Progenitor cell of endocrine pancreas (in vitro differentiated cells): ENCODE measurements at places on chromosomes 3 and 15. TPM values are rescaled to one million over a fixed set of nuclear protein-coding genes. Genes with fewer than 3 reads are reported as not detected.

- no peaks in the 10 kb centered on the region for H3K36me3 ChIP-seq
- no peak for DNase-seq
- H3K27ac ChIP-seq = peak overlapping the region; percentile 49
- H3K4me3 ChIP-seq = no peak overlapping the region
- peaks cover 42% of the 10 kb centered on the region for H3K4me1 ChIP-seq
- H3K27me3 ChIP-seq = peaks cover 3% of the 10 kb centered on the region
Measured at GRCh38 chr3:195031574-195032003, 239.4 kb downstream of the XXYLT1 start.

The XYLB gene
- total RNA-seq = 4.0 and 7.0 TPM in 2 replicates

DNA sequence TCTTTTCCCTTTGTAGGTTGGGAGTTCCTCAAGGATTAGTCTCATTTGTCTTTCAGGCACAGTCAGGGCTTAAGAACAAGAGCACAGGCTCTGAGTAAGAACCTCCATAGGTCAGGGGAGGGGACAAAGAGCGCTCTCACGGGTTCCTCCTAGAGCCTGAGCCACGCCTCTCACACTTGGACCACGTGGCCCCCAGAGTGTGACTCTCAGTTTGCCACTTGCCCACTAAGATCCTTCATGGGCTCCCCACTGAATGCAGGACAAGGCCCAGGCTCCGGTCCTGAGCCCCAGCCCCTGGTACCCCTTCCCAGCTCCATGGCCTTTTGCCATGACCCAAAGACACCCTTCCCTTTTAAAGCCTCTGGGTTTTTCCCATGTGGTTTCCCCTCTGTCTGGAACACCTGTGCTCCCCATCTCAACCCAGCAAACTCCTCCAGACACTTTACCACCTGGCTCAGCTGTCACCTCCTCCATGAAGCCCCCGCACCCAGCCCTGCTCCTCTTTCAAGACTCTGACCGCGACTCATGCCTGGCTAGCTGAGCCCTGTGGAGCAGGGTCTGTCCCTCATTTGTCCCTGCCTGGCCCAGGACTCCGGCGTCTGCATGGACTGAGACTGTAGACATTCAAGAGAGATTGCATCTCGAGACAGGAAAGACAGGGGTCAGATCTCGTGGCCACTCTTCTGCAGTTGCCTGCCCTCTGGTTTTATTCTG, 32.7 kb downstream of the IQSEC1 start:
- no peak overlapping the region for H3K4me3 ChIP-seq
- peaks cover 18% of the 10 kb centered on the region for H3K27me3 ChIP-seq
- H3K36me3 ChIP-seq = no peaks in the 10 kb centered on the region
- H3K4me1 ChIP-seq = peaks cover 9% of the 10 kb centered on the region
- no peak for DNase-seq
- no peak overlapping the region for H3K27ac ChIP-seq

GRCh38 chr3:197508461-197508860, 47.3 kb downstream of the BDH1 start:
- peaks cover 3% of the 10 kb centered on the region for H3K27me3 ChIP-seq
- H3K4me1 ChIP-seq = peaks cover 5% of the 10 kb centered on the region
- H3K27ac ChIP-seq = no peak overlapping the region
- DNase-seq = no peak

GRCh38 chr3:80405618-80406017, 637.8 kb upstream of the ROBO1 start:
- H3K4me1 ChIP-seq = no peaks in the 10 kb centered on the region
- H3K4me3 ChIP-seq = no peak overlapping the region
- H3K36me3 ChIP-seq = no peaks in the 10 kb centered on the region
- DNase-seq = no peak
- no peaks in the 10 kb centered on the region for H3K27me3 ChIP-seq
- no peak overlapping the region for H3K27ac ChIP-seq

The RBP2 gene
- total RNA-seq = not detected in 2 replicates

- H3K27me3 ChIP-seq = peaks cover 6% of the 10 kb centered on the region
- peak overlapping the region; percentile 47 for H3K27ac ChIP-seq
- peaks cover 23% of the 10 kb centered on the region for H3K4me1 ChIP-seq
- no peak overlapping the region for H3K4me3 ChIP-seq
Measured at GRCh38 chr3:194278186-194278845, 72.8 kb downstream of the CPN2 start.

The PLSCR5 gene
- total RNA-seq = 0.31 TPM in 1 of 2 replicates, not detected in the other

- no peaks in the 10 kb centered on the region for H3K36me3 ChIP-seq
- no peak overlapping the region for H3K4me3 ChIP-seq
- H3K4me1 ChIP-seq = no peaks in the 10 kb centered on the region
- no peaks in the 10 kb centered on the region for H3K27me3 ChIP-seq
- no peak overlapping the region for H3K27ac ChIP-seq
Measured at GRCh38 chr3:87268646-87269211, 7.7 kb downstream of the POU1F1 start.

DNA sequence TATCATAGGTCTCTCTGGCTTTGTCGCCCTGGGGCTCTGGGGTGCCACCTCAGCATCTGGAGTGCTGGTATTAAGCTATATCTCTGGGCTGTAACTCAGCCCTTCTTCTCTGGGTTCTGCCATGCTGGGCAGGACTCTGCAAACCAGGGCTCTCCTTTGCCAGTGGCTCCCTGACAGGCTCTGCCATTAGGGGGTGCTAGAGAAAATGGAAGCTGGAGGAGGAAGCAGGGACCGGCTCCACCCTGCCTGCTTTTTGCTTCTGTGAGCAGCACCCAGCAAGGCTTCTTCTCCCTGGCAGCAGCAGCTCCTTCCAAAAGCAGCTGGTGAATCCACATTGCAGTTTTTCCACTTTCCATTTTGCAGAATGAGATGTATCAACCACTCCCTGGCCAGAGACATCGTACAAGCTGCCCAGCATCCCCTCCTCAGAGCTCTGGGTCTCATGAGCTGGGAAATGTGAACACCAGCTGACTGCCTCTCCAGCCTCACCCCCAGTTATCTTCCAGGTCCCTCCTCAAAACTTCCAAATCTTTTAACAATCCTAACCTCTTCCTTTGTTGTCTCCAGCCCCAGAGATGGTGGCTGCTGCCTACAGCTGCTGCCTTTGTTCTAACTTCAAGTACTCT, 165.0 kb downstream of the ABHD5 start:
- peaks cover 67% of the 10 kb centered on the region for H3K27me3 ChIP-seq
- no peak overlapping the region for H3K27ac ChIP-seq
- peaks cover 6% of the 10 kb centered on the region for H3K4me1 ChIP-seq
- no peak overlapping the region for H3K4me3 ChIP-seq
- H3K36me3 ChIP-seq = no peaks in the 10 kb centered on the region
- peak; percentile 35 for DNase-seq

GRCh38 chr3:114408736-114409670, 115.2 kb downstream of the TIGIT start:
- H3K36me3 ChIP-seq = no peaks in the 10 kb centered on the region
- peak overlapping the region; percentile 95 for H3K27ac ChIP-seq
- peaks cover 49% of the 10 kb centered on the region for H3K4me1 ChIP-seq
- DNase-seq = no peak
- peak overlapping the region; percentile 61 for H3K4me3 ChIP-seq
- no peaks in the 10 kb centered on the region for H3K27me3 ChIP-seq

DNA sequence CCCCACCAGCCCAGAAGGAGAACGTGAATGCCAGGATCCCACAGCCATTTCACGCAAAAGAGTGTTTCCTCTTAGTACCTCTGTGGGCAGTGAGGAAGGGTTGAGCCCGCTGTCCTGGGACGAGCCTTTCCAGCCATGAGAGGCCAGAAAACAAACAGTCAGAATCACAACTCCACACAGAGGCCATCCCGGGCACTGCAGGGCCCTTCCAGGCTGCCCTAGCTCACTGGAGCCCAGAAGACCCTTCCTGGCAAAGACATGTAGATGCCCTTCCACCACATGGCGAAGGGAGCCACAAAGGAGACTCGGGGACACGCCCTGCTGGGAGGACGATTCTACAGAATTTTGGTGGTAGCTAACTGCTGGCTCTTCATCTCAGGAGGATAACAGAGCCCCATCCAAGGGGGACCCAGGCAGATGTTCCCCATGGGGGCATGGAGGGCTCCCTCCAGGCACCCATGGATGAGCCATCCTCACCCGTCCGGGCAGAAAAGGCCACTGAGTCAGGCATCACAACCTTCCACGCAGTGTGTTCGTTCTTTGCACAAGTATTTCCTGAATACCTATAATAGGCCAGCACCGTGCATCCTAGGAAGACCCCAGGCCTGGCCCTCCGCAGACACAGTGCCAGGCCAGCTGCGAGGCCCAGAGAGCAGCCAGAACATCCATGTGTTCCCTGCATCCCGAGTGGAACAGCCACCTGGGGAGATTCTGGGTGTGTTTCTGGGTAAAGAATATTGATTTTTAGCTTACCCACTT, 47.2 kb downstream of the SLC12A8 start:
- H3K4me3 ChIP-seq = no peak overlapping the region
- H3K27ac ChIP-seq = no peak overlapping the region
- H3K4me1 ChIP-seq = peaks cover 6% of the 10 kb centered on the region
- no peaks in the 10 kb centered on the region for H3K36me3 ChIP-seq
- no peaks in the 10 kb centered on the region for H3K27me3 ChIP-seq

The OIP5 gene
- 9.5 and 9.7 TPM in 2 replicates for total RNA-seq

- H3K36me3 ChIP-seq = no peaks in the 10 kb centered on the region
- H3K4me1 ChIP-seq = peaks cover 5% of the 10 kb centered on the region
Measured at GRCh38 chr3:182384221-182384620, 409.1 kb upstream of the ATP11B start.

The RARB gene
- total RNA-seq = 26.3 and 30.0 TPM in 2 replicates

- H3K36me3 ChIP-seq = no peaks in the 10 kb centered on the region
- H3K27me3 ChIP-seq = no peaks in the 10 kb centered on the region
- H3K4me3 ChIP-seq = no peak overlapping the region
- peaks cover 6% of the 10 kb centered on the region for H3K4me1 ChIP-seq
- DNase-seq = no peak
- H3K27ac ChIP-seq = peak overlapping the region; percentile 19
Measured at GRCh38 chr15:40047415-40048210, 8.6 kb upstream of the SRP14 start.

- DNase-seq = no peak
- no peak overlapping the region for H3K4me3 ChIP-seq
Measured at GRCh38 chr3:18398448-18398847, 26.7 kb downstream of the SATB1 start.

The GRAMD1C gene
- 1.7 and 2.4 TPM in 2 replicates for total RNA-seq

DNA sequence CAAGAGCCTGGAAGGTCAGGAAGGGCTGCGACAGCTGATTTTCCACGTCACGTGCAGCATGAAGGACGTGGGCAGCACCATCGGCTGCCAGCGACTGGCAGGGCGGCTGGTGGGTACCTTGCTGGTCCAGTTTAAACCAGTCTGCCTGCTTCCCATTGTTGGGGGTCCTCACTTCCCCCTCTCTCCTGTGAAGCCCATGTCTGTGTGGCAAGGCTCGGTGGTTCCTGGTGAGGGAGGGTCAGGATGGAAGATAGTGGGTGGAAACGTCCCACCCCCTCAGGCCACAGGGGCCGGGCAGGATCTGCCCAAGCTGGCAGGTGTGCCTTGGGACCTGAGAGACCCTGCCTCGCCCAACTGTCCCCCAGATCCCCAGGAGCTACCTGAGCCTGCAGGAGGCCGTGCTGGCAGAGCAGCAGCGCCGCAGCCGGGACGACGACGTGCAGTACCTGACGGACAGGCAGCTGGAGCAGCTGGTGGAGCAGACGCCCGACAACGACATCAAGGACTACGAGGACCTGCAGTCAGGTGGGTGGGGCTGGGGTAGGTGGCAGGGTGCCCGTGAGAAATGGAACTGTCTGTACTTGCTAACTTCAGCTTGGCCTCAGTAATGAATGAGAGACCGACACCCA, 108.2 kb downstream of the LRRK1 start:
- peaks cover 43% of the 10 kb centered on the region for H3K27me3 ChIP-seq
- DNase-seq = peak; percentile 7
- H3K27ac ChIP-seq = no peak overlapping the region
- no peaks in the 10 kb centered on the region for H3K36me3 ChIP-seq
- H3K4me3 ChIP-seq = no peak overlapping the region

DNA sequence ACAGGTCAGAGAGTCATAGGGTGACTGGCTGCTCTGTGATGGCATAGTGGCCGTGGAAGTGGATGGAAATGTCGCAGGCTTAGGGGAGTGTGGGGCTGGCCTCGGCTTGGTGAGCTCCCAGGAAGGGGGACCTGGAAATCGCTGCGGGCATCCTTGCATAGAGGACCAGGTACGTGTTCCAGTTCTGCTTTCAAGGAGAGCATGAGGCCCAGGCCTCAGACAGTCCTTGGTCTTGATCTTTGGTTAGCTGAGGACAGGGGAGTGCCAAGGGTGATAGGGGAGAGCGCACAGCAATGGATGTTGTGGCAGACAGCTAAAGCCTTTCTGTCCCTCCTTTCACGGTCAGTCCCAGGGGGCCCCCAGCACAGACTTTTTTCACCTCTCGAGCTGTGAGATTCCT, 110.5 kb downstream of the SNRPN start:
- no peak overlapping the region for H3K4me3 ChIP-seq
- no peaks in the 10 kb centered on the region for H3K27me3 ChIP-seq
- peaks cover 100% of the 10 kb centered on the region for H3K36me3 ChIP-seq

GRCh38 chr15:101043011-101043410, 123.9 kb downstream of the LRRK1 start:
- peaks cover 22% of the 10 kb centered on the region for H3K27me3 ChIP-seq
- no peaks in the 10 kb centered on the region for H3K4me1 ChIP-seq
- no peak for DNase-seq
- no peak overlapping the region for H3K27ac ChIP-seq
- no peaks in the 10 kb centered on the region for H3K36me3 ChIP-seq
- H3K4me3 ChIP-seq = no peak overlapping the region

The WDR72 gene
- total RNA-seq = 25.0 and 26.6 TPM in 2 replicates

DNA sequence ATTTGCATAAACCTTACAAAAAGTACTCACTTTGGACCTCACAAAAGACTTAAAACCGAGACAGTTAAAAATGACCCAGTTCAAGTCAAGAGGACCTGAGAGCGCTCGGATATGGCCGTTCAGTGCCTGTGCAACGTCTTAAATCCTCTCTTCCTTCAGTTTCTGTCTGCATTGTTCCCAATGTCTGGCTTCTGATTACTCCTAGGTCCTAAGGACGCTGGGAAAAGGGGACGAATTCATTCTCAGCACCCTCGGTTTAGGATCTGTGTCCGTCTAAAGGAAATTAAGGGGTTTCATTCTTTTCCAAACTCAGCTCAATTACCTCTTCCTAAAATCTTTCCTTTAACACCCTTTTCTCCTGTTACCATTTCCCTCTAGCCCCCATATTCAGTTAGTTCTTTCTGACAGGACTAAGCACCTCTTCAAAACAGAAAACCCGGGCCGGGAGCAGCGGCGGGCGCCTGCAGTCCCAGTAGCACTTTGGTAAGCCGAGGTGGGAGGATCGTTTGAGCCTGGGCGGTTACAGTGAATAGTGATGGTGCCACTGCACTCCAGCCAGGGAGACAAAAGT, 970 bp downstream of the DPPA4 start:
- H3K4me3 ChIP-seq = peak overlapping the region; percentile 86
- peaks cover 22% of the 10 kb centered on the region for H3K4me1 ChIP-seq
- DNase-seq = no peak
- H3K27me3 ChIP-seq = peaks cover 3% of the 10 kb centered on the region
- H3K36me3 ChIP-seq = peaks cover 2% of the 10 kb centered on the region
- H3K27ac ChIP-seq = peak overlapping the region; percentile 95

DNA sequence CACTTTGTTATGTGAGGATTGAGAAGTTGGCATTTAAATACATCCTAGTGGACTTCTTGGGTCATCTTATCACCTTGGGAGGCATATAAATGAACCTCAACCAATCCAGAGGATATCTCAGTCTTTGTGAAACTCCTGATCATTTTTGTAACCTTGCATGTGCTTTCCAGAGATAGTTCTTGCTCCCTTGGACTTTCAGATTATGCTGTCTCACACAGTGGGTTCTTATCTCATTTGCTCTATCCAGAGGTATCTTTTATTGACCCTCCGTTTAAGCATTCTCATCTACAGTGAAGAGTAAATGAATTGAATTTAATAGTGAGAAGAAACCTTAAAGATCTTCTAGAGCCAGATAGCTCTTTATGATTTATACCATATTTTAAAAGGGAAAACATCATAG, 10.4 kb downstream of the ARMC8 start:
- H3K36me3 ChIP-seq = peaks cover 3% of the 10 kb centered on the region
- no peak for DNase-seq
- no peak overlapping the region for H3K27ac ChIP-seq
- no peak overlapping the region for H3K4me3 ChIP-seq
- H3K4me1 ChIP-seq = peaks cover 2% of the 10 kb centered on the region

The PHC3 gene
- total RNA-seq = 57.5 and 71.8 TPM in 2 replicates

The OSTN gene
- total RNA-seq = 0.11 and 0.14 TPM in 2 replicates

The CP gene
- total RNA-seq = 0.93 and 1.0 TPM in 2 replicates
